ENCODE measurements at places on chromosomes 13 and 19.

GRCh38 chr19:52397310-52398080 is at the start of gene ZNF528:
TSS of gene ZNF528 (plus strand) at chr19:52397849. CDS start at chr19:52402014, 4,165 bp downstream.
- DNase-seq, result peak; percentile 92

- DNase-seq, result peak; percentile 98
Measured at GRCh38 chr13:114065141-114065925, 67.1 kb downstream of the RASA3 start.

DNA sequence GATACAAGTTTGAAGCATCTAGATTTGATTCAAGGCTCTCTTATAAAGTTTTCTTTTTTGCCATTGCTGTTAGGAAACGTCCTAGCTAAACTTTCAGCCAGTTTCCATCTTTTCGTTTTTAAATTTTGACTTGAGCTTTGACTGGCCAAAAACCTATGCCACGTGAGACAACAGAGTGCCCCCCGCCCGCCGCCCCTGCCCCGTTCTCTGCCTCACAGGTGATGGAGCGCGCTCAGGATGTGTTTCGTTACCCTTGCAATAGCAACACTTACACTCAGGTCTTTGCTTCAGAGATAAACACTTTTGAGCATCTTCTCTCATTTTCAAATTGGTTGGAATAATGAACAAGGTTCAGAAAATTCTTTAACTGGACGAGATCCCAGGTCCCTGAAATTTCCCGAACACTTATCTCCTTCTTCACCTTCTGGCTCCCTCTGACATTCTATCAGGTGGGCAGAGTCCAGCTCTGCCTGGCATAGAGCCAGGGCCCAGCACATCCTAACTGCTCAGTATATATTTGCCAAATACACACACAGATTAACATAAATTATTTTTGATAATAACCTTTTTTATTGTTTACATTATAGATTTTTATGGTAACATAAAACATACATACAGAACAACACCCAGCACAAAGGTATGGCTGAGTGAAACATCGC is 301.1 kb downstream of the IRS2 start:
- DNase-seq, result no peak

DNA sequence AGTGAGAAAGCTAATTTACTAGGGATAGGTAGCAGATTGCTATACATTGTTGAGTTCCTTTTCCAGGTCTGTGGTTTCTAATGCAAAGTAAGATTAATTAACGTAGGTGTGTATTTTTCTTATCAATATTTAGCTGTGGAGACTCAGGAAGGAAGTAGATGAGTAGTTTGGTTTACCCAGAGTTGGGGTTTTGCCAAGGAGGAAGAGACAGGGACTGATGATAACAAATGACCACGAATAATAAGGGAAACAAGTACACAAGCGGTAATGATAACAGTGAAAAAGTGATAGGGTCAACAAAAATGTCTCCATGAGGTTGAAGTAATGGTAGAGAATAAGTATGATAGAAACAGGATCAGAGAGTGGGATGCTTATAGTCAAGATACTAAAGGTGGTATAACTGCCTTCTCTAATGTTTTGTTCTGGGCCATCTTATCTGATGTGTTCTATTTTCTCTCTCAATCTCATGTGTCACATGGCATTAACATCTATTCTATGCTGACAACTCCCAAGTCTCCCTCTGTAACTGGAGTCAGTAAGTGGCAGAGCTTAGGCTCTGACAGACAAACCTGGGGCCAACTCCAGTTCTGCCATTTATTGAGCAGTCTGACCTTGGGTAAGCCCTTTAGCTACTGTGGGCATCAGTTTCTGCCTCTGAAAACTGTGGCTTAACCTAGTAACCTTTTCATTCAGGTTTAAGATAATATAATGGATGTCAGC is 8.8 kb downstream of the OBI1 start:
- DNase-seq, result no peak

- no peak for DNase-seq
Measured at GRCh38 chr13:50466456-50466855, 377.0 kb downstream of the DLEU7 start.

DNA sequence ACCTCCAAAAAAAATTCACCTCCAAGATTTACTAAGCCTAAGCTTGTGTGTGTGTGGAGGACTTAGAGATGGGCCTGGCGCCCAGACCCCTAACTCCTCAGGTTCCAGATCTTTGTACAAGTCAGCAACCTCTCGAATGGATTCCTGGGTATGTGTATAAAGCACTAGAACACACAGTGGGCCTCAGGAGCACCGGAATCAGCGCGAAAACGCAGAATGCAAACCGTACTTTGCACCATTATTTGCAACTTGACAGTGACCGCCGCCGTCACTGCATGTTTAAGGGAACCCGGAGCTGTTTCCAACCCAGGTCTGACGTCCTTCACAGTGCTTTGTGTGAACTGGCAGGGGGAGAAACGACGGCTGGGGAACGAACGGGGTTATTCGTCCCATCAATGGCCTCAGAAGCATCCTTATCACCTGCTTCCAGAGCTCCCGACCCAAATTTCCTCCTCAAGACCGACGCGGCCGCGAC is 688 bp downstream of the ZNF606 start:
- DNase-seq, result peak; percentile 11

- DNase-seq, result no peak
Measured at GRCh38 chr13:42152495-42152894, 104.0 kb downstream of the DGKH start.

DNA sequence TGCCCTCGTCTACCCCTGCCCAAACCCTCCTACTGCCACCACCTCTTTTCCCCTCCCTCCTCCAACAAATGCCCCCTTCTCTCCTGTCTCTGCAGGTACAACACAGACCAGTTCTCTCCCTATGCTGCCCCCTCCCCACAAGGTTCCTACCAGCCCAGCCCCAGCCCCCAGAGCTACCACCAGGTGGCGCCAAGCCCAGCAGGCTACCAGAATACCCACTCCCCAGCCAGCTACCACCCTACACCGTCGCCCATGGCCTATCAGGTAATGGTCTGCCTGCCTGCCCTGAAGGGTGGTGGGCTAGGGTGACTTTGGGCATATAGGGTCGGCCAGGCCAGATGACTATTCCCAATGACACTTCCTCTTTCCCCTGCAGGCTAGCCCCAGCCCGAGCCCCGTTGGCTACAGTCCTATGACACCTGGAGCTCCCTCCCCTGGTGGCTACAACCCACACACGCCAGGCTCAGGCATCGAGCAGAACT is 6.5 kb upstream of the TIMM50 start:
- peak; percentile 19 for DNase-seq

DNA sequence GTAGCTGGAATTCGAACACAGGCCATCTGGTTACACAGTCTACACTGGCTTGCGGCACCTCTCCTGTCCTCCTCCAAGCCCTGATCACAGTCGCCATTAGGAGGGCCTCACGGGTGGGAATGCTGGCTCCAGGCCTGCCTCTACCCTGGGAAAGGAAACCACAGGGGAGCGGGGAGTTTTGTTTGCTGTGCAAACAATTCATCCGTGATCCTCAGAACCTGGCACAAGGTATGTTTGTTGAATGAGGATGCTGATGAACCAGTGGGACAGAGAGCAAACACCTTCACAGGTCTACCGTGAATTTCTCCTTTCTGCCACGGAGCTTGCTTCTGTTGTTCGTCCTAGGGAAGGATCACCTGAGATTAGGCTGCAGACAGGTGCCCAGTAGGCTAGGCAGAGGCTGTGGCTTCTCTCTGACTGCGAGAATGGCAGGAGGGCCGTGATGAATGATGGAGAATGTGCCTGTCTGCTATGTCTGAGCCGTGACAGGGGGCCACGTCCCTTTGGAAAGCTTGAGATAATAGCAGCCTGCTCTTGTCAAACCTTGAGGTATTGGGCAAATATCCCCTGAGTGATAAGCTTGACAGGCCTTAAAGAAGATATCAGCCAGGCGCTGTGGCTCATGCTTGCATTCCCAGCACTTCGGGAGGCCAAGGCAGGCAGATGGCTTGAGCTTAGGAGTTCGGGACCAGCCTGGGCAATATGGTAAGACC is 36.7 kb downstream of the PIN1 start:
- no peak for DNase-seq

DNA sequence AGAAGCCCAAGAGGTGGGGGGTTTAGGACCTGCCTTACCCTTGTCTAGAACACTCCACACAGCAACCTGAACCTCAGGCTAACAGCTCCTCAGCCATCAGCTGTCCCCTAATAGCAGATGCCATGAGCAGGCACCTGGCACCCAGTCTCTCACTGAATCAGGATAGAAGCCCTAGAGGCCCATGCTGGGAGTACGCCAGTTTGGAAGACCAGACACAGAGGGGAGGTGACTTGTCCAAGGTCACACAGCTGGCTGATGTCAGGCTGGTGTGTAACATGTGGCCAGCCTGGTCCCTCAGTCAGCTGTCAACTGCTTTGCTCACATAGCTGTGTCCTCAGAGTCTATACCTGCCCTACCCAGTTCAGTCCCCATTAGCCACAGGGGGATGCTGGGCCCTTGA is 12.8 kb upstream of the SAMD1 start:
- DNase-seq, result no peak

Data from AG10803 (cell line).